ENCODE measurements at places on chromosomes 6 and 20.

DNA sequence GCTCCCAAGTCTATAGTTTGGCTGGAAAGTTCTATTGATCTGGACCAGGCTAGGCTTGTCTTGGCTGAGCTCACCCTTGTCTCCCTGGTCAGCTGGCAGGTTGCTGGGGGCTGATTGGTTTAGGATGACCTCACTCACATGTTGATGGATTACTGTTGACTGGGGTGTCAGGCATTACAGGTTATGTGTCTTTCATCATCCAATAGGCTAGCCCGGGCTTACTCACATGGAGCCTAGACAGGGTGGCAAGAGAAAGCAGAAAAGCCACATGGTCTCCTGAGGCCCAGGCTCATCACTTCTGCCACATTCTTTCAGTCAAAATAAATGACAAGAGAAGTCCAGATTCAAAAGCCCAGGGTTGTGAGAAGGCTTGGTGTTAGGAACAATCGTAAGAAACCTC is 103.5 kb downstream of the BFSP1 start:
- DNase-seq = no peak

GRCh38 chr6:152166897-152167296 is 359.4 kb downstream of the ESR1 start:
- DNase-seq = no peak

DNA sequence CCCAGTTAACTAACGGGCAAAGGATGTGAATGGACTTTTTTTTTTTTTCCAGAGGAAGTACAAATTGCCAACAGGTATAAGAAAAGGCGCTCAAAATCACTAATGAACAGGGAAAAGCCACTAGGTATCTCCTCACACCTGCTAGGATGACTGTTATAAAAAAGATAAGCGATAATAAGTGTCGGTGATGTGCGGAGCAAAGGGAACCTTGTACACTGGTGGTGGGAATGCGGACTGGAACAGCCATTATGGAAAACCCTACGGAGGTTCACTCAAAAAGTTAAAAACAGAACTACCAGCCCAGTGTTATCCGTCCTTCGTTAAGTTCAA is 787 bp upstream of the RAB32 start:
- no peak for DNase-seq

- DNase-seq = no peak
Measured at GRCh38 chr6:108321253-108321747, 26.4 kb downstream of the AFG1L start.

- no peak for DNase-seq
Measured at GRCh38 chr20:43252761-43253160, 63.1 kb upstream of the PTPRT start.

DNA sequence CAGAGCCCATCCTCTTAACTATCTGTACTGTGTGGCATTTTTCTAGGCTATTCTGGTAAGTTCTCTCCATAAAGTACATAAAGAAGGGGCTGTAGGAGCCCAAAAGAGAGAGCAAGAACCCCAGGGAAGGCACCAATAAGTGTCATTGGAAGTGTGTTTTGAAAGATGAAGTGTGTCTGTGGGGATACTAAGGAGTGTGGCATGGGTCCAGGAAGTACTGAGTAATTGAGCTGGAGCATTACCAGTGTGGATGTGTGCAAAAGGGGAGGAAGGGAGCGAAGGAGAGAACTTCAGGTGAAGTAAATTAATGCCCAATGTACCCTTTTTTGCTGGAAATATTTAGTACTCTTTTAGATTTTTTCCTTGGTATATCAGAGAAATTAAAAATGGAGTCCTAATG is 63.9 kb downstream of the KCNS1 start:
- no peak for DNase-seq

GRCh38 chr6:107491138-107491609 is 1.3 kb downstream of the SOBP start:
- DNase-seq = peak; percentile 46

DNA sequence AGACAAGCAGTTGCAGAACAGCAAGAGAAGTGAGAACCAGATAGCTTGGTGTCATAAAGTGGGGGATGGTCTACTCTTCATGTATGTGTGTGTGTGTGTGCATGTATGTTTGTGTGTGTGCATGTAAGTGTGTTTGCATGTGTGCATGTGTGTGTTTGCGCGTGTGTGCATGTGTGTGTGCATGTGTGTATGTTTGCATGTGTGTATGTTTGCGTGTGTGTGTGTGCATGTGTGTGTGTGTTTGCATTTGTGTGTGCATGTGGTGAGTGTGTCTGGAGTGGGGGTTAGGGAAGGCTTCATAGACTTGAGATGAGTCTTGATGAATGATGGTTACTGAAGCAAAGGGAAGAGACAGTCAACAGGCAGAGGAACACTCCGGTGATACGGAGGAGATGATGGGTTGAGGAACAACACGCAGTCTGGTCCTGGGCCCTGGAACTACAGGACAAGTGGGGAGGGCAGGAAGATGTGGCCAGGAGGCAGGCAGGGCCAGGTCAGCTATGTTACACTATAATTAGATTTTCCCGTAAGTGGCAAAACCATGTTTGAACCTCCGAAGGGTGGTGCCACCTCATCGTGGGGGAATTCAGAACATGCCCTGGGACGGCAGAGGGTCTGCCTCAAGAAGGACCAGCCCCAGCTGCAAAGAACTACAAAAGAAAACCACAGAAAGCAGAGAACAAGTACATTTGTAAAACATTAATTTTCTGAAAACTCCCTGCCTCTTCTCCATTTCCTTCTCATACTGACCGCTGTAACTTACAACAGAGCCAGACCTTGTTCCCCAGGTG is 38.7 kb upstream of the PDE10A start:
- no peak for DNase-seq

- DNase-seq = no peak
Measured at GRCh38 chr6:83735461-83735860, 26.6 kb upstream of the SNAP91 start.

DNA sequence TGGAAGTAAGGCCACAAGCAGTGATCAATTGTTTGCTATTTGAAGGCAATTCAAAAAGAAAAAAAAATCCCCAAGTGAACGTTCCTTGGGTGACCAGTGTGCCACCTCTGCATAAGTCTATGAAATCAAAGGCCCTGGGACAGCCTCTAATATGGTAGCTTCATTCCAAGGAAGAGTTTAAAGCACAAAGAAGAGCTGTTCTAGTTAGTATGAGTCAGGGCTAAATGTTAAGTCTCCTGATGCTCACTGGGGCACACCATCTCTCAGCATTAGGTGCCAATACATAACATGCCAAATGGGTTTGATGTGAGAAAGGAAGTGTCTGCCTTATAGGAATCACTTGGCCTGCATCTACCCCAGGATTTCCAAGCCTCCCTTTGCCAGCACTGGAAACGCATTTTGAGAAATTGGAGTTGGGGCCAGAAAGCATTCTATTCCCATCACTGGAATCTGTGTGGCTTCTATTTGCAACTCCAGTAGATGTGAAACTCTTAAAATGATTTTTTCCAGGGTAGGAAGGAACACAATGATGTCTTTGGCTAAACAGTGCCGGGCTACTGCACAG is 13.0 kb downstream of the UNC5CL start:
- DNase-seq = no peak

GRCh38 chr6:133392015-133392414 is 150.9 kb downstream of the EYA4 start:
- no peak for DNase-seq

- DNase-seq = peak; percentile 67
Measured at GRCh38 chr20:59063358-59064213, 21.0 kb upstream of the PRELID3B start.

GRCh38 chr20:16215041-16215440 is 358.2 kb downstream of the KIF16B start:
- no peak for DNase-seq

Data from kidney capillary endothelial cell (primary cell).